ENCODE measurements at places on chromosomes 11 and 22.

GRCh38 chr11:28347371-28347770, 239.2 kb downstream of the METTL15 start:
- DNase-seq, result no peak

DNA sequence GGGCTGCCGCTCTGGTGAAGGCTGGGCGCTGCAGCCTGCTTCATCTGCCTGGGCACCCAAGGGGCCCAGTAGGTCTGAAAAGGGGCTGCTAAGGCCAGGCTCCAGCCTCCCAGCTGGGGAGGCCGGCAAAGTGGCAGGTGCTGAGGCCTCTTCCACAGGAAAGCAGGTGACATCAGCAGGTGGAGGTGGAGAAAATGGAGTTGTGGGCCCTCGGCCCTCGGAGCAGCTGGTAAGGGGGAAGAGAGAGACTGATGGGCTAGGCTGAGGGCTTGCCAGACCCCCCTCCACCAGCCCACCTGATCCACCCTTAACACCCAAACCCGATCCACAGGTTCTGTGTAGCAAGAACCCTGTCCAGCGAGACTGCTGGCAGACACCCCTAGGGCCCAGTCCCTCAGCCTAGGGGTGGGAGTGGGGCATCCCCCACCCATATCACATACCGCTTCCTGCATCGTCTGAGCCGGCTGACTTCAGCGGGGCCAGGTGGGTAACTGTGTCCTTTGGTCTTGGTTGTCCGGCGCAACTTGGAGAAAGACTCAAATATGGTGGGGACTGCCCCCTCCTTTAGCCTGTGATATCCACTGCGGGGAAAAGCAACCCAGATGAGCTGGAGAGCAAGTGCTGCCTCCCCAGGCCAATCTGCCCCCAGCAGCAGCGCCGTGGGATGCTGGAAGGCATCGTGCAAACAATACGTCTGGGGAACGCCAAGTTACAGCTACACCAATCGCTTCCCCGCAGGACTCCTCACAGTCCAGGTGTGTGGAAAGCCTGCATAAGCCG, 1.5 kb downstream of the THAP7 start:
- DNase-seq, result no peak

DNA sequence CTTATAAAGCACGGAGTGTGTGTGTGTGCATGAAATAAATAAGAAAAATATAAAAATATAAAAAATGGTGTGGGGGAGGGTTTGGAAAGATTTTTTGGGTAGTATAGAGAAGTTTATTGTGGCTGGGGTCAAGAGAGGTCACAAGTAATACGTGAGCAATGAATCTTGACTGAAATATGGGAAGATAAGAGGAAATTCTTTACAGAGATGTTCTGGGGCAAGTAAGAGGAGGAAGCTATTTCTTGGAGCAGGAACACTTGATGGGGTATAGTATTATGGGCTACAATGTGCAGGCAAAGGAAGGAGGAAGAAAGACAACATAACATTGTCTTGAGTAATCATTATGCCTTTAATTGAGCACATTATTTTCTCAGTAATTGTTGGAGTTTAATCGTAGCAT, 2.1 kb downstream of the HBD start:
- no peak for DNase-seq

- DNase-seq, result no peak
Measured at GRCh38 chr11:104370478-104370877, 206.5 kb upstream of the PDGFD start.

DNA sequence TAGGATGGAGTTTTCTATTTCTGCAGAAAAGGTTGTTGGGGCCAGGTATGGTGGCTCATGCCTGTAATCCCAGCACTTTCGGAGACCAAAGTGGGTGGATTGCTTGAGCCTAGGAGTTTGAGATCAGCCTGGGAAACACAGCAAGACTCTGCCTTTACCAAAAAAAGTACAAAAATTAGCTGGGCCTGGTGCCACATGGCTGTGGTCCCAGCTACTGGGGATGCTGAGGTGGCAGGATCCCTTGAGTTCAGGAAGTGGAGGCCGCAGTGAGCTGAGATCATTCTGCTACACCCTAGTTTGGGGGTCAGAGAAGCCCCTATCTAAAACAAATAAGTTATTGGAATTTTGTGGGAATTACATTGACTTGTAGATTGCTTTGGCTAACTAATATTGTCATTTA, 71.7 kb downstream of the FDX1 start:
- DNase-seq, result no peak

DNA sequence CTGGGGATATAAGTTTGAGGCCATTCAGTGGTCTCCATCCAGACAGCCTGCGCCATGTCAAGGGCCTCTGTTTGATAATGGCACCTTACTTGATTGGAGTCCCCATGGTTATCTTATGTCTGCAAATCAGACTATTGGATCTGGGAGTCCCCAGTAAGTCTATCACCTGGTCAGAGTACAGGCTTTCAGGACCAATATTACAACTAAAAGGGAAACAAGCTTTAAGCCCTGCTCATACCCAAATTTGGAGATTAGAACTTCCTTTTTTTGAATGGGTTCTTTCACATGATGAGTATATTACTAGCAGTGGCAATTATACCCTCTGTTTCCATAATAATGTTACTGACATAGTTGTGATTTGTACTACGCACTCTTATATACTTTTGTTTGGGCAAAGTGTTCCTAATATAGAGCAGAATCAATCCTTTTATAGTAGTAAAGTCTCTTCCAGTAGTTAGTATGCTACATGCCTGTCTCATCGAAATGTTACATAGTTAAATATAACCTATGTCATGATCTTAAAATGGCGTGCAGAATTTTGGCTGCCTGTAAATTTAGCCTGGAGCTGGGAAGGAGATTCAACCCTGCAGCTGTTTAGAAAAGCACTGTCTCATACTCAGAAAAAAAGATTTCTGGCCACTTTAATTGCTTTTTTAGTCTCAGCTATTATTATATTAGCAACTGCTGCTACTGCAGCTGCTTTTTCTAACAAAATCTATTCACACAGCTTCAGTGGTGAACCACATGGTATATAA, 4.9 kb downstream of the MS4A15 start:
- DNase-seq, result no peak

GRCh38 chr22:44891791-44892190, 118.0 kb downstream of the PHF21B start:
- DNase-seq, result no peak

DNA sequence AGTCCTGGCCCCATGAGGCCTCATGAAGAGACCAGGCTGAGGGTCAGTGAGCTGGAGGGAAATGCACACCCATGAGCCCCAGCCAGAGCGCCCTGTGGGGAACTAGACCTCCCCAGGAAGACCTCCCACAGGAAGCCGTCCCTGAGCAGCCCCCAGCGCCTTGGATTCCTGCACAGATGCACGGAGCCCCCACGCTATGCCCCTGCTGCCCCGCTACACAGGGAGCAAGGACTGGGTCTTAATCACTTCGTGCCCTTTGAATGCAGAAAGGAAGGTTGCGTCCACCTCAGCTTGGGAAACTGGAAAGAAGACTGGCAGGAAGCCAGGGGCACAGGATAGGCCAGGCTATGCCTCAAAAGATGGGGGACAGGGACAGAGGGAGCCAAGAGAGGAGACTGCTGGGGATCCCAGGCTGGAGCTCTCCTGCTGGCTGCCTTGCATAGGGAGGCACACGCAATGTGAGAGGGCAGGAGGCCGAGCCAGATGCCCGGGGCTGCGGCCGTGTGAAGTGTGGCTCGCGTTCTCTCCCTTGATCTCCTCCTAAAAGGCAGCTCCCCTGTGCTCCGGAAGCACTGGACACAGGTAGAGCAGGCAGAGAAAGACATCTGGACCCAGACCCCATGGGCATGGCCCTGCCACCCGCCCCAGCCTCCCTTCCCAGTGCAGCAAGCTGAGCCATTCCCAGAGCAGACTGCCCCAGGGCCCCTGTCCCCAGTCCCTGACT, 32.8 kb downstream of the MACROD1 start:
- no peak for DNase-seq

DNA sequence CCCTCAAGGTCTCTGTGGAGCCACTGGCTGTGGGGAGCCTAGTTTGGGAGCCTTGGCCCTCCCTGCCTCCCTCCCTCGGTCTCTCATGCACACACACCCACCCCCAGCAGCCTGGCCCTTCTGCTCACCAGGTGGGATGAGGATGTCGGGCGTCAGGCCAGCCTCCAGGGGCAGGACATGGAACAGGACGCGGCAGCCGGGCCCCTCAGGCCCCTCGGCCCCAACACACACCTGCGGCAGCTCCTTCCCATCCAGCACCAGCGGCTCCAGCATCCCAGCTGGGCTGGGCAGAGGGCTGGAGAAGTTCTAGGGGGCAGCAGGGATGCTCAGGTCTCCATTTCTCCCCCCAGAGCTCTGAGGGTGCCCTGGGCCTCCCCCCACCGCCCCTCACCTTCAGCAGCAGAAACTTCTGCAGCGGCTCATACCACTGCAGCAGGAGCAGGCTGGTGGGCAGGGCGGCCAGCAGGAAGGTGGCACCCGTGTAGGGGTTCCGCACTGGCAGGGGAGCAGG, 11.2 kb downstream of the MAP4K2 start:
- DNase-seq, result no peak

DNA sequence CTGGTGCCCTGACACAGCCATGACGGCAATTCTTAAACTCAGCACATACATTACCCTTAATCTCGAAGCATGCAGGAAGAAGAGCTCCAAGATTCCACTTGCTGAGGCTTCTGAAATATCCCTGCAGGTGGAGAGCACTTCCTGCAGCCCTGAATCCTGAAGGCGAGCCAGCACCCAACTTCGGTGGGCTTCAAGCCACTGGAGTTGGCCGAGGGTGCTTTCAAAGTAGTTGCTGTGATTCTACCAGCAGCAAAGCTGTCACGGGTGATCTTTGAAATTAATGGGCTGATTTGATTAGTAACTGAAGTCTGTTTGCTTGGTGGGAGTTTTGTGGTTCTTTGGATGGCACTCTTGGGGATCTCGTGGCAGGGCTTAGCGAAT, 9.0 kb upstream of the FTH1 start:
- no peak for DNase-seq

DNA sequence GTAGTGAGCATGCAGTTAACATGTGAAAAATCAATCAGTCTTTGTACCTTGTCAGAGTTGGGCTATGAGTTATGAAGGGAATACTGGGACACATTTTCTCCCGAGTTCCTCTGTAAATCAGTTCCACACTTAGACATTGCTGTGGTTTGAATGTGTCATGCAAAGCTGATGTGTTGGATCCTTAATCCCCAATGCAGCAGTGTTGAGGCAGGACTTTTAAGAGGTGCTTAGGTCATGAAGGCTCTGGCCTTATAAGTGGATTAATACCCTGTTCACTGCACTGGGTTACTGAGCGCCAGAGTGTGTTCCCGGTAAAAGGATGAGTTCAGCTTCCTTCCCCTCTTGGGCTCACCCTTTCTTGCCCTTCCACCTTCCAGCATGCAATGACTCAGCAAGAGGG, 742.1 kb upstream of the TENM4 start:
- DNase-seq, result no peak

DNA sequence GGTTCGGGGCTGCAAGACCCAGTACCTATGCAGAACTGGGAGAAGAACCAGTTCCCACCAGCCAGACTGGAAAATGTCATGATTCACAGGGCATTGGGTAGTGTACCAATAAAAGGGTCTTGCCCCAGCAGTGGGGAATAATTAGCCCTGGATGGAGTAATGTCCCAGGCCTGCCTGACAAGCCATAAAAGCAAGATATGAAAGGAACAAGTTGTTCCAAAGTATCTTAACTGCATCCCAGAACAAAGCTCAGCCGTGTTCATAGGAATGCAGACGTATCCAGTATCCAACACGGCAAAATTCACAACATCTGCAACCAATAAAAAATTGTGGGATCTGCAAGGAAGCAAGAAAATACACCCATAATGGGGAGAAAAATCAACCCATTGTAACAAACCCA, 47.9 kb downstream of the ASCL2 start:
- no peak for DNase-seq

DNA sequence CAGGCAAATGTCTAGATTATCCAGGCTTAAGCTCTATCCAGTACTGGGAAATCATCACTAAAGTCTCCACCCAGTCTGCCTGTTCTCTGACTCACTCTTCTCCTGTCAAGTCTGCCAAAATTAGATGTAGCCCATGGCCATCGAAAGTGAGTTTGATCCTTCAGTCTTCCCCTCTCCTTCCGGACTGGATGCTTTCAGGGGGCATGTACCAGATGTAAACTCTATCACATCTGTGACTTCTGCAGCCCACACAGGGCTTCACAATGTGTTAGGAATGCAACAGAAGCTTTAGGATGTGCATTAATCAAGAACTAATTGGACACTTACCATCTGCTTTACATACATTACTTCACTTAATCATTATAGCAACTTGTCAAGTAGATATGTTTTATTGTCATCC, 12.3 kb downstream of the ME3 start:
- DNase-seq, result no peak

- no peak for DNase-seq
Measured at GRCh38 chr22:36606114-36606513, 77.1 kb upstream of the EIF3D start.

GRCh38 chr11:111438846-111439520, 59.9 kb upstream of the POU2AF1 start:
- no peak for DNase-seq

Data from activated T-cell treated with anti-CD3 and anti-CD28 coated beads, Interleukin-2, amount 50 U/mL, for 72 hours (primary cell).